ENCODE measurements at places on chromosomes 11 and 22.

DNA sequence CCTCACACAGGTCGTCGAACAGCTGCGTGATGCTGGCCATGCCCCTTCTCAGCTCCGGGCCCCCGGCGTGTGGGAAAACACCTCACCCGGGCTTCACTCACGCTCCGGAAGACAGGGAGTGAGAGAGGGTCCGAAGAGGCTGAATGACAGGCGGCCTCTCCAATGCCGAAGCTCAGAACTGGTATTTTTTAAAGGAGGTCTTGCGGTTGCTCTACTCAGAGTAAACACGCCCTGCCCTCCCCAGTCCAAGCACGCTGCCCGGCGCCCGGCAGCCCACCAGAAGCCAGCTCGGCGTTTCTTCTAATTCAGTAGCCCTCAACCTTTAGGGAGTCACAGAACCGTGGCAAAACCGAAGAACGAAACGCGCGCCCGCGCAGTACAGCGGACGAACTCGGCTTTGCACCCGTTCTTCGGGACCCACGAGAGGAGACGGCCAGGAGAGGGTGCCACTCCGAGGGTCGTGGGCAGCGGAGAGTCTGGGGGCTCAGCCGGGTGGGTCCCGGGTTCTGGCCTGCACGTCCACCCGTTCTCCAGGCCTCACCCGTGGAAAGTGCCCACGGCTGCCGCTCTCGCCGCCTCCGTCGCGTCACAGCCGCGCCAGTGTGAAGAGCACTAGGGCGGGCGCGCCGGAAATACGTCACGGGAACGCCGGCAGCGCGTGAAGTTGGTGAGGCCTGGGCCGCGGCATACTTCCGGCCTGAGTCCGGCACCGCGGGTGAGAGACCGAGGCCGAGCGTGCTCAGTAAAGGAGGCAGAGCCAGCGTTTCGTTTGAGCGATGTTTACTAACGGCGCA lies at the start of gene TUBGCP6:
Gene TUBGCP6 (minus strand): TSS at position 604 of the 794 bp plus-strand sequence. CDS start 564 bp downstream, at position 40.
- peak; percentile 89 for DNase-seq

DNA sequence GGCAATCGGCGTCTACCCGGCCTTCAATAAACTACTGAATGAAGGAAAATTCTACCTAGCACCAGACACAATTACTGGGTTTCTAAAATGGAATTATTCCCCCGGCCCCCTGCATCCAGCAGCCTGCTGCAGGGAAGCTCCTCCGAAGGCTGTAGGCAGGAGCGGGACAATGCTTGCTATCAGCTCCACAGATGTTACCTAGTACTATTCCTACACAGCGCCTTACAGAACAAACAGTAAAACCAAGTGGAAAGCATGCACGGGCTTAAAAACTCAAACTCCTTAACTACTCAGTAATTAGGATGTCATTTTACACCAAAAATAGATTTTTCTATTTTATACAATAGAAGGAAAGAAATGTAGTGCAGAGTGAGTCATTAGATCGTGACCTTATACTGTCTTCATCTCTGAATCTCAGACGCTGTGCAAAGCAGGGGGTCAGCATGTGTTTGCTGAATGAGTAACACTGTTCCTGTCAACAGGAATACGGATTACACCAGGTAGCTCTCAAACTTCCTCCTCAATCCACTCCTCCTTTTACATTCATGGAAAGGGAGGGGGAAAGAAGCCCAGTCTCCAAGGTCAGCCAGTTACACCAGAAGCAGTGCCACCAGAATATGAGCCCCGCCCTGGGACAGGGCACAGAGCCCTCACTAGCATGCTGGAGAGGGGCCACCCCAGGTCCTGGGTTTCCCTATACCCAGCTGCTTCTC lies 74.9 kb downstream of the PACSIN2 start:
- DNase-seq, result no peak

DNA sequence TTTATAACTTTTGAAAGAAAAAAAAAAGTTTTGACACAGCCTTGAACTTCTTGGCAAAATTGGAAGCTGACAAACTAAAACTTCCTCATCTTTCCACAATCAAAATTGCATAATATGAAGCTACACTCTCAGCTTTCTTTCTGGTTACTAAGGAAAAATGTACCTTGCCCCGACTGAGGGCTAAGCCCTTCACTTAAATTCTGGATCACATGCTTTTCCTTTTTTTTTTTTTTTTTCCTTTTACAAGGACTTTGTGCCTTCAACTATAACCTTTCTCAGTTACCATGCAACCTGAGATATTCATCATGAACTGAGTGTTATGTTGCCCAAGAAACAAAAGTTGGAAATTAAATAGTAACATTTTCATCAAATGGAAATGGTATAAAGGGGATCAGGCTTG lies 188.5 kb upstream of the CARD18 start:
- DNase-seq, result no peak

DNA sequence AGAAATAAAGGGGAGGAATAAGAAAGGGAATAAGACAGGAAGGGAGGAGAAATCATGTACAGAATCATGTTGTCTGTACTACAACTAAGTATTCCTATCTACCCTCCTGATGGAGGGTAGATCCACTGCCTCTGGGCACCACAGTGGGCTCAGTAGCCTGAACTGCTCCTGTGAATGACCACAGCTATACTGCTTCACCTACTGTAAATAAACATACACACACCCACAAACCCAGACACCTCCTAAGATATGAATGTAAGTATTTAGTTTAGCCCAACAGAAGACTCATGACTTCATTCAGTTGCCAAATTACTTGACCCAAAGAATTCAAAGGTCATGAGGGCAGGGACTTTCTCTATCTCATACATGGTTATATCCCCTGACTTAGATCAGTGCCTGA lies 177.3 kb upstream of the C11orf58 start:
- no peak for DNase-seq

DNA sequence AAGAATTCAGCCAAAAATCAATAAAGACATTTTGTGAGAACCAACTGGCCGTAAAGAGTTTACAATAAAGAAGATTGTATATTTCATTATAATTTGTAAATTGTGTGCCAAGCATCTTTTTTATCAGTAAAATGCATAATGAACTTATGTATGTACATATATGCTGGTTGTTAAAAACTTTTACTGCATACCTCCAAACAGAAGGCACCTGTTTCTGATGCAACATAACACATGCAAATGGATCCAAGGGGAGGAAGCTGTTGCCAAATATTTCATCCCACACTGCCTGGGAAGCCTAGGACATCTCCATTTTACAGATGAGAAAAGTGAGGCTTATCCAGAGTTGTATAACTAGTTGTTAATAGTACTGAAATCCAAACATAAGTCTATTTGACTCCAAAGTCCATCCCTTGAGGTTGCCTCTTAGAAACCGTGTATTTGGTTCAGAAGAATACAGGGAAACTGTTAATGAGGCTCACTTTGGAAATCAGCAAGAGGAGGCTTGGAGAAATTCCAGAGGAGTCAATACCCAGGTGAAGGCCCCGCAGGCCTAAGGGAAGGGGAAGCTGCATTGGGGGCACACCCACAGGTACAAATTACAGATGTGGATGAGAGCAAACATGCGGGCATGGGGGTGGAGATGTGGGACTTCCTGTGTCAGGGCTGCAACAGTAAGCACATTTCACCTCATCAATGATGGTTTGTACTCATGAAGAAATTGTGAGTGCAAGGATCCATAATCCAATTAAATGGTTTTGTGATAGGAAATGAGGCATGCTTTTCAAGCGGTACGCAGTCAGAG lies 51.1 kb downstream of the RCN1 start:
- no peak for DNase-seq

DNA sequence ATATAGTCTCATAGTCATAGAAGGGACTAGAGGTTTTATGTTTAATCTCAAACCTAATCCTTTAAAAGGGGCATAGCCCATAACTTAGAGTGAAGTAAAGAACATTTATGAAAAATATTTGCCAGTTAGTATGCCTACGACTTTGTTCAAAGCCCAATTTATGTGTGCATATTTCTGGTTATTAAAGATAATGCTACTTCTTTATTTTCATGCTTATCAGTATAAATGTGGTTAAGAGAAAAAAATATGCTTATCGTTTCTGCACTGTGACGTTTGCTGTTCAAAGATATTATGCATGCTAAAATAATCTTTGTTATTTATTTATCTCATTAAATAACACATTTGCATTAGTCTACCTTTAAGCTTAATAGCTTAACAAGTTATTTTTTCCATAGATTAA lies 343.9 kb downstream of the DYNC2H1 start:
- DNase-seq, result no peak

DNA sequence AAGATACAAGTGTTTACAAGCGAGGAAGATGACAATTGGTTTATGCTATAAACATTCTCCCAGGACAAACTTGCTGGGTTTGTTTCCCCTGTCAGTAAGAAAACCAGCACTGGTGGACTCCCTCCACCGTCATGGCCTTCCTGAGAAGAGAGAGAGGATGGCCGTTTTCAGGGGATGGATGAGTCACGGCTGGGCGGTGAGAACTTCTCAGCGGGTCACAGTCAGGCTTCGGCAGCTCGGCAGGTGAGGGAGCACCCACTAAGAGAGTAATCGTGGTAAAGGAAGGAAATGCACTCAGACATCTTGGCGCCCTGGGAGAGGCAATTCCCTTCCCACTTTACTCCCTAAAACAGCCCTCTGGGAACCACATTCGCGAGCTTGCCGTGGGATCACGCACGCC lies 83.9 kb downstream of the NCAM1 start:
- no peak for DNase-seq

DNA sequence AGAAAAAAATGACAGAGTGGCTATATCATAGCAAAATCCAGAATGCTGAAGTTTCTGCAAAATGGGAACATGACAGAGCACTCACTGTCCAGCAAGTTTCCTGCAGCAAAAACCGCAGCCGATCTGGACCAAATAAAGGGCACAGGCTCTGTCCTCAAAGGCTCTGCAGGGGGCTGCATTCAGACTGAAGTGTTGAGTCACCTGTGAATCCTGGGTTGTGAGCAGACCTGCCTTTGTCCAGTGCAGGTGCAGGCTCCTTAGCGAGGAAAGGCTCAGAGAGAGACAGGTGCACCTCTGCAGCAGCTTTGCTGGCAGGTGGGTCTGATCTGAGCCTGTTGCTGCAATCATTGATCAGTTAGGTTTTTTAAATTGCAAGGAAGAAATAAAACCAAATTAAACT lies 29.3 kb upstream of the NFAM1 start:
- DNase-seq, result no peak

GRCh38 chr22:38710866-38711265 lies 5.1 kb downstream of the GTPBP1 start:
- no peak for DNase-seq

DNA sequence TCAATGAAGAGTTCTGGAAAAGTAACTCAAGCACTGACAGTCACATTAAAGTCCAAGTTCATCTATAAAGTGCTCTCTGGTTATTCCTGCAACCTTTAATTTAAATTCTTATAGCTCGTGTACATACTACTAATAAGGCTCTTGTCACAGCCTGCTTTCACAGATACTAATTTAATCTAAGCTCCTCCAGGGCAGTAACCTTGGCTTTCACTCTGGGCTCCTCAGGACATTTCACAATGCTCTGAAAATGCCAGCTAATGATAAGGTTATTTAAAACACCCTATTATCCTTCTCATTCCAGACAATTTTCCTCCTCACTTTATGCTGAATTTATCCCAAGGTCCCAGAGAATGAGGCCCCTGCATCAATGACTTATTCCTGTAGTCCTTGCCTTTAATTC lies 242.7 kb upstream of the CCDC90B start:
- no peak for DNase-seq

DNA sequence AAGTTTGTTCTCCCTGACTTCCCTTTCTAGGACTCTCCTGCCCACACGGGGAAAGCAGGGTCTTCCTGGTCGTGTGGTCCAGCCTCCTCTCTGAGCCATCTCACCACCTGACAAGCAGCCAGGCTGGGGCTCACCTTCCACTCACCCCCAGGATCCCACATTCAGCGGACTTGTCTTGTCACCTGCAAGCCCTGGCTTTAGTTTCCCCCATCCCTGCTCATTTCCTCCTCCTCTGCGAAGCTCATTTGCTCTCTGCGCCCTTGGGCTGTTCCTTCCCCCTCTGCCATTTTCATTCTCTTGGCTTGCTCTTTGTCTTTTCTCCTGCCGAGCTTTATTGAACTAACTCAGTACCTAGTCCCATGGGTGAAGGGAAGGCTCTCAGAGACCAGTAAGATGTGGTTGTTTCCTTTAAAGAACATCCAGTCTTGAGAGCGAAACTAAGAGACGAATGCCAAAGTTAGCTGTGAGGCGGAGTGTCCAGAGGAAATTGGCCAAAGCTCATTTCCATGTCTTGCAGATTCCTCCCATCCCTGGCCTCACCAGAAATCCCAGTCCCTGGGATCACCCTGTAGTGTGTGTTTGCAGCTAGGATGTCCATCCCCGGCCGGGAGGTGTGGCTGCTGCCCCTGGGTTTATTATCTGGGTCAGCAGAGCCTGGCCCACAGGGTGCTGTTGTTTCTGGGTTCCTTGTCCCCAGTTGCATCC lies 2.0 kb downstream of the ST14 start:
- DNase-seq, result no peak

DNA sequence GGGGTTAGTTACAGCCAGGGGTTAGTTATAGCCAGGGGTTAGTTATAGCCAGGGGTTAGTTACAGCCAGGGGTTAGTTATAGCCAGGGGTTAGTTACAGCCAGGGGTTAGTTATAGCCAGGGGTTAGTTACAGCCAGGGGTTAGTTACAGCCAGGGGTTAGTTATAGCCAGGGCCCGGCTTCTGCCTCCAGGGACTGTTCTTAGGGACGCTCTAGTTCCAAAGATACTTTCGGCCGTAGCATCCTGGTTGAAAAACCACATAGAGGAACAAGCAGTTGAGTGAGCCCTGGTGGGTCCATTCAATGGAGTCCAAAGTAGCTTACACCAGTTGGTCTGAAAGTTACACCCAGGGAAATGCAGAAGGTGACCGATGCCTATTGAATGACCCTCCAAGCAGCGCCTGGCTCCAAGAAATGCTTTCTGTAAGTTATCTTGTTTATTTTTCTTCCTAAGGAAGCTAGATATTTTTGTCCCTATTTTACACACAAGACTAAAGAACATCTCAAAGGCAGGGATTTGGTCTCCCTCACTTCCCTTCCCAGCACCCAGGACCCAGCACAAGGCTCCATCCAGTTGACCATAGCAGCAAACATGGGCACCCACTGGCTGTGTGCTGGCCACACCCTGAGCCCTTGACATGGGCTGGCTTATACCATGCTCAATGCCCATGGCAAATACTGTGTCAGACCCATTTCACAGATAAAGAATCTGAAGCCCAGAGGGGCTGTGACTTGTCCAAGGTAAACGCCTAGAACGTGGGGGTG lies 49.7 kb upstream of the SHISAL1 start:
- DNase-seq, result no peak

DNA sequence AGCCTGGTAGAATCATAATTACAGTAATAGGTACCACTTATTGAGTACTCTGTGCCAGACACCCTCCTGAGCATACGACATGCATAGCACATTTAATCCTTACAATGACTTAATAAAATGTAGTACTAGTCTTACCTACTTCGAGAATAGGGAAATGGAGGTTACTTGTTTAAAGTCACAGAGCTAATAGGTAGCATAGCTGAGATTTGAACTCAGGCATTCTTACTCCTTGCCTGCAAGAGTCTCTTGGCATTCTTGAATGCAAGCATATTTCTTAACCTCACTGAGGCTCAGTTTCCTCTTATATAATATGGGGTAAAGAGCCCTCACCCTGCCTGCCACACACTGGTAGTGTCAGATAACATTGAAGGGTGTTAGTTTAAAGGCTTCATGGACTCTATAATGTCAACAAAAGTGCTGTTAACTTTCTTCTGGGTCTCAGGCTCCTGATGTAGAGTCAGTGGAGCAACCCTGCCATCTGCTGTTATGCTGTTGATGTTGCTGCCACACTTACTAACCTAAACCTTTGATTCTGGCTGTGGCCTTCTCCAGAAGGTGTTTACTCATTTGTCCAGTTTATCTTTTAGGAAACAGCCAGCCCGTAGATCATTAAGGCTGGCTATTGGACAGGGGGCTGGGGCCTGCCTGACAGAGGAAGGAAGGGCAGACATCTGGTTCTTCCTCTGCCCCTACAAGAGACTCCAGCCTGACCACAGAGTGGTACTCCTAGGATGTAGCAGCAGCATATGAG lies 18.9 kb downstream of the LIMK2 start:
- no peak for DNase-seq

Measured in stimulated activated CD8-positive, alpha-beta memory T cell treated with anti-CD3 and anti-CD28 coated beads, Interleukin-4, amount 100 ng/mL, for 1 hour (primary cell).